Pancreas (tissue), 10 donors: ENCODE measurements at places on chromosomes 2 and 18. TPM values are rescaled to one million over a fixed set of nuclear protein-coding genes. Genes with fewer than 3 reads are reported as not detected.

- no peak for DNase-seq
Measured at GRCh38 chr2:10417551-10418335, 30.4 kb downstream of the ODC1 start.

GRCh38 chr2:213171147-213171546 lies 19.7 kb upstream of the IKZF2 start:
- DNase-seq, result no peak

Gene POU3F3
- not detected for total RNA-seq

- no peak for DNase-seq
Measured at GRCh38 chr2:98552499-98553179, 55.7 kb downstream of the COA5 start.

DNA sequence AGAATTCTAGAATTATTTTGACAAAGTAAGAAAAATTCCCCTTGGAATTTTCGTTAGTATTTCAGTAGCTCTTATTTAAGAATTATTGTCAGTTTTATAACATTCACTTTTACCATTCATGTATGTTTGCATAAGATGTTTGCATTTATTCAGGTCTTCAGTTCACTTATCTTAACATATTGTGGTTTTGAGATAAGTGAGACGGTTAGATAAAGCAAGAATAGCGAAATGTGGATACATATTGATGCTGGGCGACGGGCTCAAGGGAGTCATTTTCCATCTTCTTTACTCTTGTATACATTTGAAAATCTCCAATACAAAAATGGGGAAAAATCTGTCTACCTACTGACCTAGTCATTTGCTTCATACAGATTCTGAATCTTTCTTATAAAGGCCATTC lies 156.7 kb upstream of the HDAC4 start:
- DNase-seq, result no peak

Gene IL1B
- 0.63 TPM for total RNA-seq

GRCh38 chr18:54141041-54141608 lies 83.3 kb downstream of the MBD2 start:
- no peak for DNase-seq

- DNase-seq, result no peak
Measured at GRCh38 chr2:216620786-216621185, 12.4 kb upstream of the IGFBP2 start.

DNA sequence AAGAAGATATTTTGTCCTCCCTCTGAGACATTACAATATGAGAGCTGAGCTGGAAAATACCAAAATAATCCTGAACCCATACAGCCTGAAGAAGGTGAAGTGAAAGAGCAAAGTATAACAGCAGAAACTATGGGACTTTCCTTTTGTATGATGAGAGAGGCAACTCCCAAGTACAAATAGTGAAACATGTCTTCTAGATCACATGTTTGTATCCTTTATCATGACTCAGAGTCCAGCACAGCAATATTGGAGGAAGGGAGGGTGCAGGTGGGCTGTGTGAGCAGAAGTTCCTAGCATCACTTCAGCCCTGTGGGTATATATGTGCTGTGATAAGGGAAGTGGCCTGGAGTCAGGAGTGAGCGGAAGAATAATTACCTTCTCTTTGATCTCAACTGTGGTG lies 265.6 kb upstream of the NRXN1 start:
- DNase-seq, result no peak

Gene CYP27A1
- total RNA-seq, result 3.6 TPM

Gene CDH7
- not detected for total RNA-seq

DNA sequence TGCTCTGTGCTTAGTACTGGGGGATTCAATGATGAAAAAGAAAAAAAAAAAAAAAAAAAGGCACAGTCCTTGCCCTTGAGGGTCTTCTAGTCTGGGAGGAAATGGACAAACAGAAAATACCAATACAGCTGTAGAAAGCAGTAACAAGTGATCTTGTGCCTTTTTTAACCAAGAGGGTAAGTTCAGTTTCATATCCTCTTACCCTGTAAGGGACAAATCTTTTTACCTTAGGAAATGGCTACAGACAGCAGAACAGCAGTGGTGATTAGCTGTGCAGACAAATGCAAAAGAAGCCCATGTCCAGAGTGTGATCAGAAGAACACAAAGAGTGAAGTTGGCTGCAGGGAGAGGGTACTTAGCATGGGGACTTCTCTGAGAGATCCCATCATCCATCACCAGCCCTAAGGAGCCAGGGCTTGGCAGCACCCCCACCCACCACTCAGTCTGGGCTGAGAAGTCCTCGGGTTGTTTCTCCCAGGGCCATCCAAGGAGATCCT lies 102.9 kb downstream of the ALPK2 start:
- no peak for DNase-seq

- DNase-seq, result no peak
Measured at GRCh38 chr2:150985741-150986140, 275.9 kb downstream of the RBM43 start.

Gene ZNF892
- total RNA-seq, result 2.7 TPM

- DNase-seq, result no peak
Measured at GRCh38 chr2:186302263-186302662, 183.8 kb upstream of the ZC3H15 start.

DNA sequence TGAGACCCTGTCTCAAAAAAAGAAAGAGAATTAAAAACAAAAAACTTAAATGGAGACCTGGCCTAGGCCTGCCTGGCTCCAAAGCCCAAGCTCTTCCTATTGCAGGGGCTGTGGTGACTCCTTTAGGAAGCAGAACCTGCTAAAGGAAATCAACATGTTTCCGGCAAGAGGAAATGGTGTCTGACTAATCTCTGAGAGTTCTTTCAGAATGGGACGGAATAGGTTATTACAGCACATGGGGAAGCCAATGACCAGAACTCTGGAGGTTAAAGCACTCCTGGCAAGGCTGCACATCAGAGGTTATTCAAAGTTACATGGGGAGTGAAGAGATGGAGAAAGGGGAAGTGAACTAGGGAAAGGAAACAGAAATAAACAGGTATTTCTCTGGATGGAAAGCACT lies 21.4 kb downstream of the KIF3C start:
- no peak for DNase-seq

Gene SERPINB4
- not detected for total RNA-seq

DNA sequence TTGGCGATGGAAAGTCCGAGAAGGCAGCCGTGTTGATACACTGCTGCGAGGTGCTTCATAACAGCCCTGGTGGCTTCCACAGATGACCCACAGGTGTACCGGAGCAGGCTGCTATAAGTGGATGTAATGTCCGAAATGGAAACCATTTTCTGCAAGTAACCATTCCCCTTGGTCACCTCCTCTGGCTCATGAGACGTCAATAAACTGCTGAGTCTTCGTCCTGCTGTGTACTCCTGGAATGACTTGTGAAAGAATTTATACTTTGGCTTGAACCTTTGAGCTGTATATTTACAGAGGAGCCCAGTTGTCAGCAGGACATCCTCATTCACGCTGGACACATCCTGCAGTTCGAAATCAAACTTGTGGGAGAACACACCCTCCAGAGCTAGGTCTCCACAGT lies 14.4 kb downstream of the NLRC4 start:
- DNase-seq, result no peak

Gene RHOB
- 47.9 TPM for total RNA-seq

Gene ALLC
- not detected for total RNA-seq

Gene SESTD1
- total RNA-seq, result 21.1 TPM

Gene DPYSL5
- total RNA-seq, result not detected

- DNase-seq, result no peak
Measured at GRCh38 chr2:60899892-60900249, 18.5 kb downstream of the REL start.

Gene FAM237A
- total RNA-seq, result not detected
